ENCODE measurements at places on chromosomes 11 and 22. TPM values are rescaled to one million over a fixed set of nuclear protein-coding genes. Genes with fewer than 3 reads are reported as not detected.

TMPRSS4 gene
- 86.4 TPM for total RNA-seq

DEFB131B gene
- not detected for total RNA-seq

ATP5MG gene
- 576 TPM for total RNA-seq

KCNJ1 gene
- not detected for total RNA-seq

UPK3A gene
- 2.0 TPM for total RNA-seq

DNA sequence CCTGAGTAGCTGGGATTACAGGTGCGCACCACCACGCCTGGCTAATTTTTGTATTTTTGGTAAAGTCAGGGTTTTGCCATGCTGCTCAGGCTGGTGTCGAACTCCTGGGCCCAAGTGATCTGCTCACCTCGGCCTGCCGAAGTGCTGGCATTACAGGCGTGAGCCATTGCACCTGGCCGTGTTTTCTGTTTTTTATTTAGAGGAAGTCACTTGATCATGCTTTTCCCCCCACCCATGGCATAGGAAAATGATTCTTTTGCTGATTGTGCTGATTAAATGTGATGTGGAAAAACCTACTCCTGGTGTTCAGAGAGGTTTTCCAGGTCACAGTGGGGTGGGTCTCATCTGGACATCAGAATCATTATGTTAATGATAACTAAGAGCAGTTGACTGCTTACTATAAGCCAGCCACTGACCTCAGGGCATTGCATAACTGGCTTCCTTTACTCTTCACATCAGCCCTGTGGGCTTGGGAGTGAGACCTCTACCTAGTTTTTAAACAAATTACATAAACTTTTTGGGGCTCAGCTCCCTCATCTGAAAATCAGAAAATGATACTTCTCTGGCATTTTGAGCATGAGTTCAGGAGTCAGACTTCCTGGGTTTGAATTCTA lies 71.0 kb downstream of the PTPRJ start:
- H3K4me3 ChIP-seq = no peak overlapping the region
- no peak for DNase-seq
- H3K4me1 ChIP-seq = peaks cover 39% of the 10 kb centered on the region
- H3K36me3 ChIP-seq = no peaks in the 10 kb centered on the region
- H3K27ac ChIP-seq = peak overlapping the region; percentile 92
- no peaks in the 10 kb centered on the region for H3K27me3 ChIP-seq

DNA sequence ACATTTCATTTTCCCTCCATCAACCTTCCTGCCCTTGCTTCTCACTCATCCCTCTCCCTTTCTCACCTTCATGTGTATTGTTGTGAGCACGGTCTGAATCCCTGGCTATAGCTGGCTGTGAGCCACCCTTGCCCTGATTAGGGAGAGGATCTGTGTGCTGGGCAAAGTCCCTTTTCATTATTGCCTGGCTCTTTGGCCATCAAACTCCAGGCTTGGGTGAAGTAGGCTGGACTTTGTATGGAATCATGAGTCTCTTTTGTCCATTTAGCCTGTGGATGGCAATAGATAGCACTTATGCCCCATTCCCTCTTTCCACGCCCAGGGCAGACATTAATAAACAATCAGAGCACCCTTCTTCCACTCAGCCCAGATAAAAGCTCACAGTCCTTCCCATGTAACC lies 6.7 kb downstream of the MYO18B start:
- no peak for DNase-seq
- H3K4me3 ChIP-seq = no peak overlapping the region
- peaks cover 3% of the 10 kb centered on the region for H3K4me1 ChIP-seq
- H3K27ac ChIP-seq = peak overlapping the region; percentile 26

GRCh38 chr11:126113515-126113957 lies 50.9 kb upstream of the CDON start:
- H3K27ac ChIP-seq = no peak overlapping the region
- H3K4me3 ChIP-seq = no peak overlapping the region
- no peaks in the 10 kb centered on the region for H3K27me3 ChIP-seq
- no peaks in the 10 kb centered on the region for H3K4me1 ChIP-seq
- DNase-seq = peak; percentile 61
- no peaks in the 10 kb centered on the region for H3K36me3 ChIP-seq

DNA sequence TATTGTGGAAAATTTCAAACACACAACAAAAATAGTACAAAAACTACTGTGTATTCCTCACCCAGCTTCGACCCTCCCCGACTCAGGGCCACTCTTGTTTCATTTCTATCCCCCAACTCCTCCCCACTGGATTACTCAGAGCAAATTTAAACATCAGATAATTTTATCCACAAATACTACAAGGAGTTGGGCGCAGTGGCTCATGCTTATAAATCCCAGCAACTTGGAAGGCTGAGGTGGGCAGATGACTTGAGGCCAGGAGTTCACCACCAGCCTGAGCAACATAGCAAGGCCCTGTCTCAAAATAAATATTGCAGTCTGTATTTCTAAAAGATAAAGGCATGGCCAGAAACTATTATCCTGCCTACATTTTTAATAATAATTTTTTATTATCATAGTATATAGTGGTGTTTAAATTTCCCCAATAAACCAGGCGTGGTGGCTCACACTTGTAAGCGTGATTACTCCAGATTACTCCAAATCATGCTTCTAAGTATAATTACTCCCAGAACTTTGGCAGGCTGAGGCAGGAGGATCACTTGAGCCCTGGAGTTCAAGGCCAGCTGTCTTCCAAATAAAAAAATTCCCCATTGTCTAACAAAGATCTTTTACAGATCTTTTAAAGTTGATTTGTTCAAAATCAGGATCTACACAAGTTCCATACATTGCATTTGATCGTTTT lies 39.8 kb downstream of the LRRC32 start:
- no peaks in the 10 kb centered on the region for H3K27me3 ChIP-seq
- H3K4me3 ChIP-seq = no peak overlapping the region
- H3K27ac ChIP-seq = no peak overlapping the region
- DNase-seq = no peak
- no peaks in the 10 kb centered on the region for H3K4me1 ChIP-seq

GRCh38 chr11:121514432-121515334 lies 61.9 kb upstream of the SORL1-AS1 start:
- H3K4me3 ChIP-seq = no peak overlapping the region
- H3K27me3 ChIP-seq = no peaks in the 10 kb centered on the region
- H3K4me1 ChIP-seq = no peaks in the 10 kb centered on the region
- H3K36me3 ChIP-seq = no peaks in the 10 kb centered on the region
- no peak overlapping the region for H3K27ac ChIP-seq
- no peak for DNase-seq

GRCh38 chr11:118948000-118948399 lies 8.1 kb upstream of the UPK2 start:
- no peaks in the 10 kb centered on the region for H3K36me3 ChIP-seq
- H3K4me1 ChIP-seq = no peaks in the 10 kb centered on the region
- H3K4me3 ChIP-seq = no peak overlapping the region
- no peak overlapping the region for H3K27ac ChIP-seq

- H3K36me3 ChIP-seq = no peaks in the 10 kb centered on the region
- no peaks in the 10 kb centered on the region for H3K27me3 ChIP-seq
- no peak overlapping the region for H3K4me3 ChIP-seq
- DNase-seq = no peak
Measured at GRCh38 chr11:15093432-15093831, 20.0 kb downstream of the CALCB start.

DNA sequence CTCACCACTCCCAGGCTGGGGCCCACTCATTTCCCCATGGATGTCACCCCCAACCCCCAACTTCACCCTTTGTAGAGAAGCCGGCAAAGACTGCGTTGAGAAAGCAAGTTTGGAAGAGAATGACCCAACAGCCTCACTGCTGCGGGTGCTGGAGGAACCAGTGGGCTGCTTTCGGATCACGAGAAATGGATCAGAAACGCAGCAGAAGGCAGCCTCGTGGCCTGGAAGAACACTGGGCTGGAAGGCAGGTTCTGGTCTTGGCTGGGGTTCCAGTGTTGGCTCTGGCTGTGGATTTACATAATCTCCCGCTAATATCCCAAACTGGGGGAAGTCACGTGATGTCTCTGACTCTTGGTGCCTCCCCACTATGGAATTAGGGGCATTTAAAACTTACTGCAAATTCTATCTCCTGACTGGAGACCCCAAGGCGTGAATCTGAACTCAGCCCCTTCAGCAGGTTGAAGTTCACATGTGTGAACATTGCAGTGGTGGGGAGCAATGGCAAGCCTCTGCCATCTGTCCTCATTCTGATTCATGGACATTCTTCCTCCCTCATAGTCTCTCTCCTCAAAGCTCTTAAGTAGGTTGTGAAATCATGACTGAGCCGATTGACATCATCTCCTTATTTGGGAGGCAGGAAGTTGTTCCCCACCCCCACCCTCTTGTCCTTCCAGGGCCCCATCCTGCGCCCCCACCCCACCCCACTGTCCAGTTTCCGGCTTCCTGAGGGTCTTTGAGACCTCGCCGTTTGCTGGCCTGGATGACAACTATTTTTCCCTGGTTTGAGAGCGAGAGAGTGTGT lies 37.0 kb upstream of the TIMP3 start:
- no peak overlapping the region for H3K4me3 ChIP-seq
- no peak for DNase-seq

DNA sequence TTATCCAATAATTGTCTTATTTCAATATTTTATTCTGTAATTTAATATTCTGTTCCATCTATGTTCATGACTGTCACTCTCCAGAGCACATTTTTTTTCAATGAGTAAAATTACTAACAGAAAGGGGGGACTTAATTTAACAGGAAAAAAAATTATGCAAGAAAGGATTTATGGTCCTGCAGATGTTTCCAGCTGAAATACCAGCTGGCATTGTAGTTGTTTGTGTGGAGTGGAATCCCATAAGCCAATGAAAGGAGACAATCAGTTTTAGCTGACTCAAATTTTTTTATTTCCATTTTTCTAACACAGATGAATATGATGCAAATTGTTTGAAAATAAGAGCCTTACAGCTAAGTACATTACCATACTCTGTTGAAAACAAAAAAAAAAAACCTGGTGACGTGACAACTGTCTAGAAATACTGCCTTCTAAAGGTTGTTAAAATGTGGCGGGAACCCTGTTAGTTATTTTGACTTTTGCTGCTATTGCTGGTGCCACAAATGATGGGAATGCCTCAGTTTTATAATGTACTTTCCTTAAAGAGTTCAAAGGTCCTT lies 389.1 kb downstream of the ETS1 start:
- no peaks in the 10 kb centered on the region for H3K4me1 ChIP-seq
- H3K27ac ChIP-seq = no peak overlapping the region
- no peaks in the 10 kb centered on the region for H3K27me3 ChIP-seq
- no peak for DNase-seq
- no peaks in the 10 kb centered on the region for H3K36me3 ChIP-seq

- no peak for DNase-seq
- H3K27ac ChIP-seq = no peak overlapping the region
- H3K36me3 ChIP-seq = no peaks in the 10 kb centered on the region
- H3K27me3 ChIP-seq = no peaks in the 10 kb centered on the region
Measured at GRCh38 chr22:38353701-38354100, 36.5 kb upstream of the CSNK1E start.

DNA sequence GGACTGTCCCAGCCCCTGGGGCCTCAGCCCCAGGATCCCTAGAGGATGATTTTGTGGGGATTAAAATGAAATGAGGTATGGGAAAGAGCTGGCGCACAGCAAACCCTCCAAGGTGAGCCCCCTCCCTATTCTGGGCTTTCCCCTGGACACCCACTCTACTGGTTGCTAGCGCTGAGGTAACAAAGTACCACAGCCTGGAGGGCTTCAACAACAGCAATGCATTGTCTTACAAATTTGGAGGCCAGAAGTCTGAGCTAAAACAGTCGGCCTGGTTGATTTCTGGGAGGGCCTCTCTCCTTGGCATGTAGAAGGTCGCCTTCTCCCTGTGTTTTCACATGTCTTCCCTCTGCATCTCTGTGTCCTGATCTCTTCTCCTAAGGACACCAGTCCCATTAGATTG lies 913.6 kb downstream of the NTM start:
- H3K4me3 ChIP-seq = no peak overlapping the region
- H3K4me1 ChIP-seq = no peaks in the 10 kb centered on the region
- H3K36me3 ChIP-seq = no peaks in the 10 kb centered on the region
- no peaks in the 10 kb centered on the region for H3K27me3 ChIP-seq
- no peak overlapping the region for H3K27ac ChIP-seq
- DNase-seq = no peak

DNA sequence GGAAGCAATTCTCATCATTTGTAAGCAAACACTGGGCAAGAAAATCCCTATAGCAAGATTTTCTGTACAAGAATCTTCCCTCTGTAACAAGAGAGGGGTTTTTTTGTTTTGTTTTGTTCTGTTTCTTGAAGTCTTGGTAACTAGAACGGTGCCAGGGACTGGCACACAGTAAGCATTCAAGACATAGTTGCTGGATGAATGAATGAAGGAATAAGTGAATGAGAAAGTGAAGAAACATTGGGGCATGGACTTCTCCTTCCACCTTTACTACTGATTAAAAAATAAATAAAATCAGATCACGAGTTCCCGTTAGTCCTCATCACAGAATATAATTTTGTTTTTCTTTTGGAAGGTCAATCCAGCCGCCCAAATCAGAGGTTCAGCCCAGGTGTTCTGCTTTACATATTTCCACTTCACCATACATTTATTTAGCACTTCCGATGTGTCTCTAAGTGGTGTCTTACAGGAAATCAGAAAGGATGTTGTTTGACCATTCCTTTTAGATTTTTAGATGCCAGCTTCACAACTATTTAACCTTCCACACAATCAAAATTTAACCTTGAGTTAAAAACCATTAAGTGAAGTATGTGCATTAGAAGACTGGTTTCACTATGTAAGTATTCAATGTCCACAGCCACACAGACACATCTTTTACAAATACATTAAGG lies 281.2 kb downstream of the CADM1 start:
- H3K4me1 ChIP-seq = peaks cover 27% of the 10 kb centered on the region
- no peak for DNase-seq
- no peaks in the 10 kb centered on the region for H3K27me3 ChIP-seq
- no peak overlapping the region for H3K4me3 ChIP-seq
- no peaks in the 10 kb centered on the region for H3K36me3 ChIP-seq

DNA sequence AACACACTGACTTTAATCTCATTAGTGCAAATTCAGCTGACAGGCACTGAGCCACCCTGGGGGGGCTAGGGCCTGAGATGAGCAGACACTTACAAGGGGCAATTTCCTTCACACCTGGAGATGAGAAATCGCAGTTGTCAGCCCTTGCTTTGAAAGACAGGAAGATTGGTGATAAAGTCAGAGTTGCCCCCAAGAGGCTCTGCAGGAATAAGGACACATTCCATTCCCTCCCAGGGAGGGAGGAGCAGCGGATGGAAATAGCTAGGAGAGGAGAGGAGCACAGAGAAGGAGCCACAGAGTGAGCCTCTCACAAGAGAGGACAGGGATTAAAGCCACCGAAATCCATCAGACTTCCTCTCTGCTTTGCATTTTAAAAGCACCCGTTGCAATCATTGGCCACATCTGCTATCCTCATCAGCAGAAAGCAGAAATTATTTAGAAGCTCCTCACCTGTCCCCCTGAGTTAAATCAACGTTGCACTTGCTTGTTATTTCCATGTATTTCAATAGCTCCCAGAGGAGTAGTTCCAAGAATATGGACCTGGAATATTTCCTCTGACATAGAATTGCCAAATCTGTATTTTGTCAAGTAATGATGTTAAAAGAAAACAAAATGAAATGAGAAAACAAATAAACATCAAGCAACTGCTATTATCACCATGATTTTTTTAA lies 213.7 kb downstream of the BARX2 start:
- H3K4me3 ChIP-seq = no peak overlapping the region
- no peak overlapping the region for H3K27ac ChIP-seq
- H3K36me3 ChIP-seq = no peaks in the 10 kb centered on the region
